CD4-positive, alpha-beta T cell treated with Interleukin-12 subunit alpha and Interleukin-12 subunit beta, for 1 hour (primary cell): ENCODE measurements at places on chromosomes 16 and 17.

DNA sequence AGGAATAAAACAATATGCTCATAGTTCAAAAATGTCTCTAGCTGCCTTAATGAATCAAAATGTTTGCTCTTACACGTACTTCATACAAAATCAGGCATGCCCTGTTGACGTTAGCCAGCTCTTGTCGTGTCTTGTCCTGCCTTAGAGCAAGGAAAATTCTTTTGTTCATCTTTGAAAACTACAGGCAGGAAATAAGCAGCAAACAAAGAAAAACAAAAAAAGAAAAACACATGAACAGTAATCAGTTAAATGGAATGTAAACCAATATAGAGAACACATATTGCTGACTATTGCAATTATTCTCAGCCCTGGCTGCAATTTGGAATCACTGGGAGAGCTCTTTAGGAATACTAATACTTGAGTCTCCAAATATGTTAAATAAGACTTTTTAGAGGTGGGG, 1.7 kb downstream of the CAPNS2 start:
- no peak for DNase-seq

DNA sequence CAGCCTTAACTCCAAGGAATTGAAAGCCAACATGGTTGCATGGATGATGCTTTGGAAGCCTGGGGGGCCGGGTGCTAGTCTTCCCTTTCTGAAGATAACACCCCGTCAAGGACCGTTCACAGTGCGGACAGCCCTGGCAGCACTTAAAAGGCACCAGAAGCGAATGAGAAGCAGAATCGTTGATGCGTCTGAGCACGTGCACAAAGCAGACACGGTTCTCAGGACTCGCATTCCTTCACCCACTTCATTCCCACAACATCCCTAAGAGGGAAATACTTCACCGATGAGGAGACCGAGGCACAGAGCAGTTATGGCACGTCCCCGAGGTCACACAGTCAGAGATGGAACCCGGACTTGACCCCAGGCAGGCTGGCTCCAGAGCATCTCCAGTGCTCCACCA, 14.2 kb downstream of the TRPV1 start:
- DNase-seq: no peak

- DNase-seq: no peak
Observed at GRCh38 chr16:86946396-86946795, 368.0 kb downstream of the FOXL1 start.

- DNase-seq: no peak
Observed at GRCh38 chr17:62801553-62802114, 6.5 kb downstream of the MARCHF10 start.

GRCh38 chr17:43931062-43931571, 11.2 kb downstream of the PPY start:
- no peak for DNase-seq

- DNase-seq: no peak
Observed at GRCh38 chr16:67661101-67661761, 471 bp downstream of the PARD6A start.

DNA sequence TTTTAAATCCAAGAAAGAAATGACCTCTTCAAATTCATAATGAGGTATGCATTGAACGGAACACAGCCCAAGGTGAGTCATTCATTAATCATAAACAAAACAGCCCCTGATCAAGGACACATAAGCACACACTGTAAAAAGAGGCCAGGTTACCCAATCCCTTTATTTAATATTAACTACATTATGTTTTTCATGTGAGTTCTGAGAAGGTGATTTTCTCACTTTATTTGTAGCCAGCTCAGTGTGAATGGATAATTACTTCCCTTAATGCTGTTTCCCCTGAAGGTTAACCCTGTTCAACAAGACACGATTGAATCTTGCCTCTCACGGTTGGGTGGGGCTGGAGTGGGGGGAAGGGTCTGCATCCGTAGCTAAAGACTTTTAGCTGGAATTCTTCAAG, 257.3 kb upstream of the SALL1 start:
- no peak for DNase-seq

GRCh38 chr16:35134471-35134870, 1675.1 kb downstream of the TP53TG3F start:
- DNase-seq: no peak

- DNase-seq: peak; percentile 87
Observed at GRCh38 chr17:43398724-43399595, at the start of gene ARL4D. TSS of gene ARL4D (plus strand) at chr17:43398993. CDS start at chr17:43399733, 740 bp downstream.

DNA sequence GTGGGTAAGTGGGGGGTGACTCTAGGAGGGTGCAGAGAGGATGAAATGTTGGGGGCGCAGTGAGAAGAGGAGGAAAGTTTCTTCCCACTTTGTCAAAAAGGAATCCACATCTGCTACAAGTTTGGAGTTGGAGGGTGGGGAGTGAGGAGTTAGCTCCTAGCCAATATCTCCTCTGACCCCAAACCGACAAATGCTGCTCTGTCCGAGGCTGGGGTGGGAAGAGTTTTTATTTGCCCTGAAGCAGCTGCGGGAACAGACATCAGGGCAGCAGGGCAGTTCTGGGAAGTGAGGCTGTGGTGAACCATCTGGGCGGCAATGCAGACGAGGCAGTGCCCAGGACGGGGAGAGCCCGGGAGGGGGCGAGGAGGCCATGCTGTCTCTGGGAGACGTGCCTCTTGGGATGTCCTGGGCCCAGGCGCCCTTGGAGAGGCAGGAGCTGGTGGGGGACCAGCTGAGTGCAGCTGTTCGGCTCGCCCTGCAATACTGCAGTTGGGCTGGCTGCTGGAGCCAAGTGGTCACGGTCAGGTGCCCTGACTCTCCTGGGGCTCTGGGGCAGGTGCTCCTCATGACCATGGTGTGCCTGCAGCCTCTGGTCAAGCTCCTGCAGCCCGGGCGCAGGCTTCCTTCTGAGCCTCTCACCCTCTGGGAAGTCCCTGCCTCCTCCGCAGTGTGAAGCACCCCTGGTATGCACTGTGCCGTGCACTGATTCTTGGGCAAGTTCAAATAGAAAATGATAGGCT, 6.4 kb upstream of the SOCS3 start:
- no peak for DNase-seq

DNA sequence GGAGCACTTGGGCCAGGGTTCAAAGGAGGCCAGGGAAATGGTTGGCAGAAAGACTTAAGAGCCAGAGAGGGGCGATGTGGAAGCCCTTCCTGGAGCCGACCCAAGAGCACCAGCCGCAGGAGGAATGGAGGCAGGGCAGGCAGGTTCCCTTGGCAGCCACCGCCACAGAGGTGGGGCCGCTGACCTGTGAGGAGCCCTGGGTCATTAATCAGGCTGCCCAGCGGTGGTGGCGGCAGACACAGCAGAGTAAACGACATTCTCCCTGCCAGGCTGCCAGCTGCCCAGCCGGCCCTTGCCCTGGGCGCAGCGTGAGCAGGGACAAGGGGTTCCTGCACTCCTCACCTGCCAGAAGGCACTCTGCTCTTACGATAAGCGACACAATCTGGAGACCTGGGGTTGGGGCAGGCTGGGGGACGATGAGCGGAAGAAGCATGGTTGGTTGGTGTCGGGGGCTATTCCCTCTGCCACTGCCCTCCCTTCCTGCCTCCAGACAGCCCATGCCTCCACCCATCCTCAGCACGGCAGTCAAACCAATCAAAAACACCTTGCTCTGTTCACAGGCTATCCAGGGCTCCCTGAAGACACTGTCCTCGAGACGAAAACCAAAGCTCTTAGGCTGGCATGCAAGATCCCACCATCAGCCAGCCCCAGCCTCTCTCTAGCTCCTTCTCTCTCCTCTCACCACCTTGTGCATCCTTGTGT, 40.9 kb downstream of the PLXDC1 start:
- no peak for DNase-seq

- no peak for DNase-seq
Observed at GRCh38 chr17:2704890-2705248, 6.7 kb downstream of the CLUH start.

- DNase-seq: no peak
Observed at GRCh38 chr17:13594310-13594709, 7.4 kb downstream of the HS3ST3A1 start.

DNA sequence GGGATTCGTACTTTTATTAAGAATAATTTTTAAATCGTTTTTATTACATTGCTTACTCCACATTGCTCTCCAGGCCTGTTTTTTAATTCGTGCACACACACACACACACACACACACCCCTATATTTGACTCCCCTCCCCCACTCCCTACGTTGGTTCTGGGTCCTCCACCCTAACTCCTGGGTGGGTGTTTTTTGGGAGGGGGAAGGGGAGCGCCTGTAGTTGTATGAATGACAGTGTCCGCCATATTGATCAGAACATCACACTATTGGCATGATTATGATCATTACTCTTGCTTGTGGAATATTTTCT, 1.3 kb downstream of the GNAO1 start:
- DNase-seq: no peak

DNA sequence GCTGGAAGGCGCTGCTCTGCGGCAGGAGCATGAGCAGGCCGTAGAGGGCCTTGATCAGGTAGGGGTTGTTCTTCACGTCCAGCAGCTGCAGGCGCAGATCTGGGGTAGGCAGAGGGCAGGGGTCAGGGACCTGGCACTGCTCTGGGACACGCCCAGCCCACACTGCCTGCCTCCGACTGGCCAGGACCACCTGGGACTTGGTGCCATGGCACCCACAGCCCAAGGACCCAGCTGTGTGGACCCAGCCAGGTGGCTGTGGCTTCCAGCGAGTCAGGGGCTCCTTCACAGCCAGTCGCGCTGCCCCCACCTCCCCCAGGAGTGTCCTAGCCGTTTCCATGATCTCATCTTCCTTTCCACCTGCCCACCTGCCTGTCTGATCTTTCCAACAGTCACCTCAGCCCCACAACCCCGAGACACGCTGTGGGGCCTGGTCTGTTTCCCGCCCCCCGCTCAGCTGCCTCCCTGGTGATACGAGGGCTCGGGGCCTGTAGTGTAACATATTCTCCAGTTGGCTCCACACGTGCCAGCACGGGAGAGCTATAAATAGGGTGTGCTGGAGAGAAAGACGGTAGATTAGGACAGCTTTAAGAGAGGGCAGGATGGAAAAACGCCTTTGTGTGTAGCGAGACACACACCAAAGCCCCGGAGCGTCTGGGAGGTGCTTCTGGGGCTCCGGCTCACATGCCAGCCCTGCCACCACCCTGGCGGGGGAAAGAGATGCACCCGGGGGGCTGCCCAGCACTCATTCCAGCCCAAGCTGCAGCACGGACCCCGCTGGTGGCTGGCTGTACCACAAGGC, 7.2 kb upstream of the MTSS2 start:
- DNase-seq: no peak

DNA sequence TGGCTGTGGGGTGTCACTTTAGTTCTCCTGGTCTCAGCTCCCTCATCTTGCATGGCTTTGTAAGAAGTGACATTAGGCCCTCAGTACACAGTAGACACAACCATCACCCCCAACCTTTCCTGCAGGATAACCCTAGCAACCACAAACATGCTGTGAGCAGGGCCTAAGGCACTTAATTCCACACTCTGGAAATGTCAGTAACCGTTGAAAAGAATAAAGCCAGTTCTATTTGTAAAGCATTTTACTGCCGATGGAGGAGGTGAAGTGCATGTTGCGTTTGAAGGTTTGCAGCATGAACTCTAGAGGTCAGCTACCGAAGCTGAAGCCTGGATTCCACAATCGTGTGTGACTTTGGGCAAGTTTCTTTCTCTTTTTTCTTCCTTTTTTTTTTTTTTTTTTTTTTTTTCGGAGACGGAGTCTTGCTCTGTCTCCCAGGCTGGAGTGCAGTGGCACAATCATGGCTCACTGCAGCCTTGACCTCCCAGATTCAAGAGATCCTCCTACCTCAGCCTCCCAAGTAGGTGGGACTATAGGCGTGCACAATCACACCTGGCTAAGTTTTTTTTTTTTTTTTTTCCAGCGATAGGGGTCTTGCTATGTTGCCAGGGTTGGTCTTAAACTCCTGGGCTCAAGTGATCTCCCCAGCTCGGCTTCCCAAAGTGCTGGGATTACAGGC, 26.1 kb upstream of the TOB1 start:
- DNase-seq: no peak

DNA sequence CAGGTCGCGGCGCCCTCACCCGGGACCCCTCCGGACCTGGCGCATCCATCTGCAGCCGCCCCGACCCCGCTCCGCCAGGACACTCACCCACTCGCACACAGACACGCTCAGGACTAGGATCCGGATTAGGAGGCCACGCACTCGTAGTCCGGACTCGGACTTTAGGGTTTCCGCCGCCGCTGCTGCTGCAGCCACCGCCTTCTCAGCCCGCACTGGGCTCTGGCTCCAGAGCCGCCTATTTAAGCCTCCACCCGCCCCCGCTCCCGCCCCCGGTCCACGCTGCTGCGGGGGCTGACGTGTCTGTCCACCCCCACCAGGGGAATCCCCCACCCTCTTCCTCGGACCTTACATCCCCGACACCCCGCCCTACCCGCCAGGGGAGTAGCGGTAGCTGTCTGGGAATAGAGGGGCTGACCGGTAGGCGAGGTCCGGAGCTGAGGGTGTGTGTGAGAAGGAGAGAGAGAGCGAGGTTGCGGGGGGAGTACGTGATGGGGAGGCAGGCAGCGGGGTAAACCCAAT, at the start of gene RRAD:
Gene RRAD (minus strand): TSS at position 214 of the 519 bp plus-strand sequence. CDS start 356 bp downstream, outside the sequence.
- peak; percentile 31 for DNase-seq

DNA sequence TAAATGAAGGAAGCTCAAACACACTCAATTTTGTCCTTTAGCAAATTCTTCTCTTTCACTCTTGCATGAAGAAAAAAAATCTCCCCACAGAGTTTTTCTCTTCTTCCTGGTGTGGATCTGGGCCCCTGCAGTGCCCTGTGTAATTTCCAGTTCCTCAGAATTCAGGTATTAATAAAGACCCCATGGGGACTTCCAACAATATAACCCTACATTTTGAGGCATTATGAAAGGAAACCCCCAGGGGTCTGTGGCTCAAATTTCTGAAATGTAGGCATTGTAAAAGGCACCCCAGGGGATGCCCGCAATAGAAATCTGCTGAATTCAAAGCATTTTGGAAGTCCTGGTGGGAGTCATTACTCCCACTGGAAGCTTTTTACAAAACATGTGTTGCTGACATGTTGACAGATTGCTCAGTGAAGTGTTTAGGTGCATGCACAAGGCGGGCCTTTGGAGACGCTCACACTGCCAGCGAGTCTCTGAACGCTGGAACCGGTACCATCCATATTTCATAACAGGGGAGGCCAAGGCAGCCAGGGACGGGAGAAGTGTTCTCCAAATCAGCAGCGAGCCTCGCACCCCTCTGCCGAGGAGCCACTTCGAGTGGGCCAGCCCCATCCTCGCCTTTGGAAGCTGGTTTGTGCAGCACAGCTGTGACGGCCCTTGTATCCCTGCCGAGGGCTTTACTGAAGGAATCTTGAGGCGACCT, 154.0 kb downstream of the ZNF423 start:
- DNase-seq: no peak

DNA sequence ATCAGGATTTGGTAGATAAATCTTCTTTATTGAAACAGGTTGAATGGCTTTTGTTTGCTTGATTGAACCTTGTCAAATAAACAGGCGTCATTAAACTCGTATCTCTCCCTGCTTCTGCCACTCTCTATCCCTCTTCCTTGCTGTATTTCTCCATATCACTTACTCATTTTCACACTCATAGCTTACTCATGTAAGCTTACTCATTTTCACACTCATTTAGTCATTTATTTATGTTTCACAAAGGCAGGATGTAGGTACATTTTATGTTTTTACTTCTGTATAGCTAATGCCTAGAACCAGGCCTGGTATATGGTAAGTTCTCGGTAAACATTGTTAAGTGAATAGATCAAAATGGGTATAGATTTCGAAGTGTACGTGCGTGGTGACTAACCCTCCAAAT, 450.0 kb downstream of the PMP22 start:
- DNase-seq: no peak

GRCh38 chr16:75198135-75198600, 8.8 kb downstream of the CTRB2 start:
- DNase-seq: no peak
